ENCODE measurements at places on chromosomes 2 and 18.

DNA sequence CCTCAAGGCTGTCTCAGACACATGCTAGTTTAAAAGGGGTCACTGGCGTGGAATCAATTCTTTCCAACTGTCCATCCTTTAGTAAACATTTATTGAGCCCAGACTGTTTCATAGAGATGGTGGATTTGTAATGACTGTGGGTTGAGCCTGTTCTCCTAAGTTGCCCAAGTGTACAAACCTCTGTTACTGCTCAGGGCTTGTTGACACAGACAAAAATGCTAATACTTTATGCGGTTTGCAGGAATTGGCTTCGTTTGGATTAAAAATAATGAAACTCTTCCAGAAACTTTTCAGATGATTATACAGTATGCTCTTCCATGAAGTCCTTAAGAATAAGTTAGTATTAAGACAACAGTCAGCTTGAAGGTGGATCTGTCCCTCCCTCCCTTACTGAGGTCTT lies 83.6 kb upstream of the MGAT5 start:
- H3K4me1 ChIP-seq: peaks cover under 1% of the 10 kb centered on the region
- H3K27me3 ChIP-seq: no peaks in the 10 kb centered on the region
- H3K27ac ChIP-seq: no peak overlapping the region
- no peak for DNase-seq
- H3K36me3 ChIP-seq: no peaks in the 10 kb centered on the region

GRCh38 chr2:144834998-144835633 lies 315.2 kb upstream of the ZEB2 start:
- peak; percentile 10 for DNase-seq
- H3K27ac ChIP-seq: no peak overlapping the region
- H3K4me3 ChIP-seq: no peak overlapping the region
- H3K36me3 ChIP-seq: no peaks in the 10 kb centered on the region

DNA sequence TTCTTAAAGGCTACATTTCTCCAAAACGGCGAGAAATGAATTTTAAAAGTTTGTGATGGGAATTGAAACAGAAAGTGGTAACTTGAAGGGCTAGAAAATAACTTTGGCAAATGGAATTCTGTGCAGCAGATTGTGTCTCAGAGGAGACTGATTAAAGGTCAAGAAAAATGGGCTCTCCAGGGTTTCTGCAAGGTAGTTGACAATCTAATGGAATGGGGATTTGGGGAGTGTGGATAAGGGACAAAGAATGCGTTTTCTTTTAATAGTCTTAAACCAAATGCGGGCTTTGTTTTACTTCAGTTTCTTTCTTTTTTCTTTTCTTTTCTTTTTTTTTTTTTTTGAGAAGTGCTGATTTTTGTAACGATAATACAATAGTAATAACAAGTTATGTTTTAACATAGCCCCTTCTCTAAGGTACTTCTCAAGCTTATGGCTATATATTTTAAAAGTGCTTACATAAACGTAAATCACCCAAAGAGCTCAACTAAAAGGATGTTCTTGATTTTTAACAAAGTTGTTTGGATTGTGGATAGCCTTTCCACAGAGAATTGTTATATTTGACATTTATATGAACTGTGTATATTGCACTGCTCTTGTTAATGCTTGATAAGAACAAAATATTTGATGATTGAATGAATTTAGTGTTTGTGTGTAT lies 36.6 kb downstream of the CAMKMT start:
- no peaks in the 10 kb centered on the region for H3K27me3 ChIP-seq
- peaks cover 4% of the 10 kb centered on the region for H3K36me3 ChIP-seq
- no peaks in the 10 kb centered on the region for H3K4me1 ChIP-seq
- DNase-seq: no peak
- no peak overlapping the region for H3K27ac ChIP-seq
- no peak overlapping the region for H3K4me3 ChIP-seq

DNA sequence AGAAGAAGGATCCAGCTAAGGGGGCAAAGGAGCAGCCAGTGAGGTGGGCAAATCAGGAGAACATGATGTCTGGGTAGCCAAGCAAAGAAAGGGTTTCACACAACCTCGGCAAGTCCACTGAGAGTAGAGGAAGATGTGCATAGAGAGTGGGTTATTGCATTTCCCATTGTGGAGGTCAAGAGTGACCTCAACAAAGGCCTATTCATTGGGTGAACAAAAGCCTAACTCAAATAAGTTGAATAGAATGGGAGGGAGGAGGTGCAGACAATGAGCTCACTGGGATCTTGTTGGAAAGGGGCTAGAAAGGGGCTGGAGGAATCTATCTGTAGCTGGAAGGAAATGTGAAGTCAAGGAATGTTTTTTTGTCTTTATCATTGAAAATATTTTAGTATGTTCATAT lies 14.0 kb upstream of the PDCL3 start:
- H3K36me3 ChIP-seq: no peaks in the 10 kb centered on the region
- H3K27me3 ChIP-seq: no peaks in the 10 kb centered on the region
- H3K27ac ChIP-seq: no peak overlapping the region
- no peaks in the 10 kb centered on the region for H3K4me1 ChIP-seq

DNA sequence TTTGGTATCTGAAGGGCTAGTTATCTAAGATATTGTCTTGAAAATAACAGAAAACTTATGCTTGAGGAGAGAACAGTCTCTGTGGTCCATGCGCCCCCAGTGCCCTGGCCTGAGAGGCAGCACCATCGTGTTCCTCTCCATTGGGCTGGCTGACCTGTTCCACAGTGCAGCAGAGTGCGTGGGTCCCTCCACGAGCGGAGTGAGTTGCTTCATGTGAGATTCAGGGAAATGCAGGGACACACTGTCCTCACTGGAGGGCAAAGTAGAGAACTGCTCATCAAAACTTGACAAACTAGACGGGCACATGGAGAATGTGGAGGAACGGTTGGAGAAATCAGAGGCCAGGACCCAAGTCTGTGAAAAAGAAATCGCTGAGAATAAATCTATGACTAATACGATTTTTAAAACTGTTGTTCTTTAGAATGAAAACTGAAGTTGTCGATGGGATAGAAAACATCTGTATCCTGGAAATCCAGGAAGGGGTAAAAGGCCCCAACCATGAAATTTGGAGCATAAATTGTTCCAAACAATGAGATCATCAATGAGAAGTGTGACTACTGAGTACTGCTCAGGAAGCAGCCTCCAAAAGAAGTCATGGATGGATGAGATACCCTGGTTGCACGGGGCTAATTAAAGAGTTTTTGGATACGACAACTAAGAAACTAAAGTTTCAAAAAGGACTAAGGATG lies 58.1 kb downstream of the REV1 start:
- no peak overlapping the region for H3K27ac ChIP-seq
- H3K4me1 ChIP-seq: no peaks in the 10 kb centered on the region
- H3K36me3 ChIP-seq: peaks cover 24% of the 10 kb centered on the region
- DNase-seq: no peak
- H3K27me3 ChIP-seq: no peaks in the 10 kb centered on the region

DNA sequence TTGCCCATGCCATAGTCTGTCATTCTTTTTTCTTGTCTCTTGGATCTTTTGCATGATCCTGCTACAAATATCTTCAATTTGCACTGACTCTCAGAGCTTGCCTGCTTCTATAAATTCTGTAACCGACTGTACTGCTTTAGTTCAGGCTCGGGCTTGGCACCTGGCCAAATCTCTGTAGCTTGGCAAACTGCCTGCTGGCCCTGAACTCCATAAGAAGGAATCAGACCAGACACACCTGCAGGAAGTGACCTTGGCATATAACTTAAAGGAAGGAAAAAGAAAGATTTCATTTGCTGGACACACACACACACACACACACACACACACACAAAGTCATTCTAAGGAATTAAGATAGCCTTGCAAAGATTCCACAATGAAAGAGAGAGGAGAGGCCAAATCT lies 291.2 kb upstream of the DDX18 start:
- no peak overlapping the region for H3K27ac ChIP-seq
- no peaks in the 10 kb centered on the region for H3K36me3 ChIP-seq
- no peaks in the 10 kb centered on the region for H3K4me1 ChIP-seq
- no peaks in the 10 kb centered on the region for H3K27me3 ChIP-seq
- DNase-seq: peak; percentile 41
- no peak overlapping the region for H3K4me3 ChIP-seq

DNA sequence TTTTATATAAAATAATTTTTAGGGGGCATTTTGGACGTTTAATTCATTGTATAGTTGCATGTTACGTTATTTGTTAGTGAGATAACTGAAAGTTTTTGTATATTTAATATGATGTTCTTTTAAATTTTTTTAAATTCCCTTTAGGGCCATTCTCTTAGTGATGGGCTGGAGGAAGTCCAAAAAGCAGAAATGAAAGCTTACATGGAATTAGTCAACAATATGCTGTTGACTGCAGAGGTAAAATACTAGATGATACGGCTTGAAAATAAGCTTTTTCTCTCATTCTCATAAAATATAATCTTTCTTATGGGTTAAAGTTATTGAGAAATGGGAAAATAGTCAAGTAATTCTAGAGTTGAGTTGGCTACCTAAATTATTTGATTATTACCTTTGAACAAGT lies 58.9 kb downstream of the MTX2 start:
- no peak overlapping the region for H3K27ac ChIP-seq
- H3K4me1 ChIP-seq: no peaks in the 10 kb centered on the region
- H3K27me3 ChIP-seq: no peaks in the 10 kb centered on the region
- no peak for DNase-seq
- no peak overlapping the region for H3K4me3 ChIP-seq

- peaks cover 78% of the 10 kb centered on the region for H3K27me3 ChIP-seq
- no peaks in the 10 kb centered on the region for H3K36me3 ChIP-seq
- H3K4me1 ChIP-seq: no peaks in the 10 kb centered on the region
- DNase-seq: no peak
- no peak overlapping the region for H3K27ac ChIP-seq
Observed at GRCh38 chr2:2703172-2703571, 372.1 kb upstream of the MYT1L start.

GRCh38 chr2:237312021-237312755 lies 101.8 kb downstream of the COL6A3 start:
- H3K4me3 ChIP-seq: no peak overlapping the region
- H3K4me1 ChIP-seq: no peaks in the 10 kb centered on the region
- H3K27me3 ChIP-seq: no peaks in the 10 kb centered on the region
- no peak overlapping the region for H3K27ac ChIP-seq
- H3K36me3 ChIP-seq: no peaks in the 10 kb centered on the region

- peaks cover 4% of the 10 kb centered on the region for H3K4me1 ChIP-seq
- no peaks in the 10 kb centered on the region for H3K36me3 ChIP-seq
- no peak overlapping the region for H3K27ac ChIP-seq
- DNase-seq: no peak
- no peak overlapping the region for H3K4me3 ChIP-seq
Observed at GRCh38 chr18:31269566-31269965, 48.4 kb upstream of the DSG1 start.

DNA sequence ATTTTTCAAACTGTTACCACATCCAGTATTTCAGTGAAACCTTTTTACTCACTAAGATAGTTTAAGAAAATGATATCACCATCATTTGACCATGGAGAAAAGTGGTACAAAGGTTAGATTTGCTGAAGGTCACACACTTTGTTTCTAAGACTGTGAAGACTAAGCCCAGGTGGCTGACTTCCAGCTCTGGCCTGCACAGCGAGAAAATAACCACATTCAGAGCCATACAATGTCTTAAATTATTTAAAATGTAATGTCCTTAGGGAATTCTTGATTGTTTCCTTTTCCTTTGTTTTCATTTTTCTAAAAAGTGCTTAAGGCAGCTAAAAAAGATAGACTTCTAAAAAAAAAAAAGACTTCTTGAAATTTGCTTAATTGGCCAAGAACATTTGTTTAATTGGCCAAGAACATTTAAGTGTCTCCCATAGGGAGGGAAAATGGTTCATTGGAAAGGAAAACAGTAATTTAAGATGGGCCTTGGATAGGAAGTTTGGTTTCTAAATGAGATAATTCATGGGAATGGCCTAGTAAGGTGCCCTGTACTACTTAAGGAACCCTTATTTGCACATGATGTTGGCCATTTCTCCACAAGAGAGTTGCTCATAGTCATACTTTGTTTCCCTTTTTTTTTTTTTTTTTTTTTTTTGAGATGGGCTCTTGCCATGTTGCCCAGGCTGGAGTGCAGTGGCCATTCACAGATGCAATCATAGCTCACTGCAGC lies 45.2 kb downstream of the CYP1B1 start:
- no peaks in the 10 kb centered on the region for H3K4me1 ChIP-seq
- 0 out of 2 replicates have a peak, but pooled peaks cover 3% of the 10 kb centered on the region for H3K27me3 ChIP-seq
- no peak overlapping the region for H3K4me3 ChIP-seq
- H3K27ac ChIP-seq: no peak overlapping the region

GRCh38 chr18:2919600-2919999 lies 72.8 kb downstream of the EMILIN2 start:
- no peak overlapping the region for H3K27ac ChIP-seq
- H3K4me1 ChIP-seq: no peaks in the 10 kb centered on the region
- peaks cover 8% of the 10 kb centered on the region for H3K36me3 ChIP-seq
- DNase-seq: no peak
